ENCODE measurements at places on chromosomes 1 and 21.
A peak's percentile ranks its signal among the peaks of the same experiment; 100 is the strongest.

- no peak for DNase-seq
Measured at GRCh38 chr1:10283318-10283984, 73.1 kb downstream of the KIF1B start.

- DNase-seq: no peak
Measured at GRCh38 chr1:198939956-198940355, 301.1 kb downstream of the PTPRC start.

DNA sequence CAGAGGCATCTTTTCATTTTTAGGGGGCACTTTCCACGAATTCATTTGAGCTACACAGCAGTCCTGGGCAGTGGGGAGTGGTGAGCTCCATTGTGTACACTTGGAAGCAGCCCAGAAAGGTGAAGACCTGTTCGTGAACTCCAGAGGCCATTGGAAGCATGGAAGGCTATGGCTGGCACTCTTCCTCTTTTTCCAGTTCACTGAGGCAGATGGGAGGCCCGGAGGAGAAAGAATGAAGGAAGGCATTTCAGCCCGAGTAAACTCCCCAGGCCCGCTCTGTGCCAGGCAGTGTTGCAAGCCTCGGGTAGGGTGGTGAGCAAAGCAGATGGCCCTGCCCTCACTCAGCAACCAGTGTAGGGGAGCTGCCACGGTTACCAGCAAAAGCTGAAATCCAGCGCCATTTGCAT is 673 bp upstream of the DHCR24 start:
- DNase-seq: peak; percentile 26

DNA sequence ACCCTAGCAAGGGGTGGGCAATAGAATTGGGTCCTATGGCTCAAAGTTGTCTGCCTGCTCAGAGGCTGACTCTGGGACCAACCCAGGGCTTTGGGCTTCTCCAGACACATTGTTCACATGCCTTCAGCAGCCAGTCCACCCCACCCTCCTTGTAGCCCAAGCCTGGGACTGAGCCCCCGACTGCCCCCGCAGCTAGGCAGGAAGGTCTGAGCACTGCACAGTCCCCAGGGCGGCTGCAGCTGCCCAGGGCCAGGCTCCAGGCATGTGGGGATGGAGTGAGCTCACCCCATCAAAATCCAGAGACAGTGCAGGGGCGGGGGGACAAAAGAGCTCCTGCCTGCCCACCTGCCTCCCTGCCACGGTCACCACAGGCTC is 35.6 kb downstream of the HSPG2 start:
- peak; percentile 75 for DNase-seq

DNA sequence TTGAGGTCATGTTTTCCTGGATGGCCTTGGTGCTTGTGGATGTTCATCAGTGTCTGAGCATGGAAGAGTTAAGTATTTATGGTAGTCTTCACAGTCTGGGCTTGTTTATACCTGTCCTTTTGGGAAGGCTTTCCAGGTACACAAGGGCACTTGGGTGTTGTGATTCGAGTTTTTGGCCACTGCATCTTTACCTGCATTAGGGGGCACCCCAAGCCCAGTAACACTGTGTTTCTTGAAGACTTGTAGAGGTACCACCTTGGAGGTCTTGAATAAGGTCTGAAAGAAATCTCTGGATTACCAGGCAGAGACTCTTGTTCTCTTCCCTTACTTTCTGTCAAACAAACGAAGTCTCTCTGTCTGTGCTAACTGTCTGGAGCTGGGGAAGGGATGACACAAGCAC is 34.4 kb upstream of the ROR1 start:
- DNase-seq: no peak

DNA sequence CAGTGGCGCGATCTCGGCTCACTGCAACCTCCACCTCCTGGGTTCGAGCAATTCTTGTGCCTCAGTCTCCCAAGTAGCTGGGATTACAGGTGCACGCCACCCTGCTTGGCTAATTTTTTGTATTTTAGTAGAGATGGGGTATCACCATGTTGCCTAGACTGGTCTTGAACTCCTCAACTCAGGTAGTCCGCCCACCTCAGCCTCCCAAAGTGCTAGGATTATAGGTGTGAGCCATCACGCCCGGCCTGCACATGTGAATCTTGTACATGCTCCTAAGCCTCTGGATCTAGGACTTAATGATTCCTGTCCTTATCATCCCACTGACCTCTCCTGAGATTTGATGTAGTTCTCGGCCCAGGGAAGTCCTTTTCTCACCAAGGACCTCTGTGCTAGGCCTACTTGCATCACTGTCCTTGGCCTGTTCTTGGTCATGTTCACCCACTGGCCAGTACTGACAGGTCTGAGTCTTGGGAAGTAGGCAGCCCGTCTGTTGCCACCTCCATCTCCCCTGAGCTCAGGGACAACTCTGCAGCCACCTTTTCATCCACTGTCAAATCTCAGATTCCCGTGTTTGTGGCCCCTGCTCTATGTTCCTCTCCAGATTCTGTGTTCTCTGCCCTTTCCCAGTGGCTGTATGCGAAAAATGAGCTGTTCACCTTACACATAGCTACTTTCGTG is 9.4 kb downstream of the HYI start:
- no peak for DNase-seq

GRCh38 chr1:243266231-243266630 is 10.4 kb downstream of the SDCCAG8 start:
- DNase-seq: no peak

DNA sequence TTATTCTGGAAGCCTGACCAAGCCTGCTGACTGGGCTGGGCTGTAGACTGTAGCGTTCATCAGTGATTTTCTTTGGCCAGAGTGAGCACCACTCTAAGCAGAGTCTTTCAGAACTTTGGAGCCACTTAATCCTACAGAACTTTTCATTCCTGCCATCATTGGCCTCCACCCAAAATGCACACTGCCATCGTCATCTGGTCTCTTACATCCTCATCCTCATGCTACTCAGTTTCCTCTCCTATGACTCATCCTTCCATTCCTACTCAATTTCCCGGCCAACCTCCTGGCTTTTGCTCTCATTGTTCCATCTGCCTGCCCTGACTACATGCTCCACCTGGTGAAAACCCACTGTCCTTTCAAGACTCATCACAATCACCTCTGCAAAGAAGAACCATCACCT is 233.8 kb upstream of the USP25 start:
- DNase-seq: no peak

- DNase-seq: no peak
Measured at GRCh38 chr1:43518935-43519686, 11.6 kb upstream of the PTPRF start.

- peak; percentile 31 for DNase-seq
Measured at GRCh38 chr1:25711555-25712298, 88.3 kb upstream of the SELENON start.

- DNase-seq: no peak
Measured at GRCh38 chr21:37139902-37140301, 66.8 kb downstream of the TTC3 start.

DNA sequence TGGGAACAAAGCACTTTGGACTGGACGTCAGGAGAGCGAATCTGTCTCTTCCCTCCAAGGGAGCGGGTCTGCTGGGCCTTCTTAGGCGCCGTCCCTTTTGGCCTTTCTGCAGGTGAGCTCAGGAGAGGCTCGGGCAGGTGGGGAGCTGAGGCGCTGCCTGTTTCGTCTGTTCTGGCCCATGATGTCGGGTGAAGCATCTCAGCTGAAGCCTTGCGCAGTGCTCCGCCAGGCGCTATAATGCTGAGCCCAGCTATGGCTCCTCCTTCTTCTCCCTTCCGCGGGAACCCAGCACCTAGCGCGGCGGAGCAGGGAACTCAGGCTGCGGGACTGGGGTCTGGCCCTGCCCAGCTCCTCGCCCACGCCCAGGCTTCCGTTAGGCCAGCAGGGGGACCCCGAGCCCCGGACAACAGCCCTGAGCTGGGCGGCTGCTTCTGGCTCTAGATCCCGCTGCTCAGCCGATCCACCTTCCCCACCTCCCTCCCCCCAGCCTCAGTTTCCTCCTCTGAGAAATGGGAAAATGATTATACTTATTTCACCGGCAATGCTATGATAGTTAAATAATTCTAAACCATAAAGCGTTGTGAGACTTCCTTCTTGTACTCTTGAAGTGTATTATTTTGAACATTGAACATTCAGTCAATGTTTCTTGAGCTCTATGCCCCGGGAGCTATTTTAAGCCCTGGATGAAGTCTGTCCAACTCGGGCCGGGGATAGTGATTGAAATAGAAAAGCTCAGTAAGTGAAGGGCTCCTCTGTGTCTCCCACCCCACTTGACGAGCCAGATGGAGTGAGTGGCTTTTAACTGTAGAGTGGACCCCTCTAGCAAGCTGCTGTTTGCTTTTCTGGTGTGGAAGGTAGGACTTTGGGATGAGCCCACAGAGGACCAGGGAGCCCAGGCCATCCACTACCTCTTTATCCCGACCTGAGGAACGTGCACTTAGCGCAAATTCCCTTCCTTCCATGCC is 9.6 kb upstream of the ADORA1 start:
- DNase-seq: peak; percentile 77

DNA sequence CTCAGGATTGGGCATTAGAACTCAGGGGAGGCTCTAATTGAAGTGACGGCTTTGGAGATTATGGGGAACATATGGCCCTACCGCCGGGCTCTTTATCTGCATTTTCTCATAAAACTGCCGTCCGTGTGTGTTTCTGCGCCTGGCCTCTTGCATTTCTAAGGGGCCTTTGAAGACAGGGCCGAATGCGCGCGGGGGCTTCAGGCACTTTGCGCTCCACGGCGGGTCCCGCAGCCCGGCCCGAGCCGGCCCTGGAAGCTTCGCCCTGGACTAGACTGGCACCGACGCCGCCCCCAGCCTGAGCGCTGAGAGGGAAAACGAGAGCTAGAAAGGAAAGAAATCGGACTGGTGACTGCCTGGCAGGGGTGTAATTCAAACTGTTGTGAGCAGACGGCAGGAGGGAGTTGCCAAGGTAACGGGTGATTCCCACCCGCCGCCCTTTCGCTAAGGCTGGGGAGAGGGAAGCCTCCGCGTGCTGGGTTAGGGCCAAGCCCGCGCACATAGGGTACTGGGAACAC is 120.7 kb downstream of the LMX1A start:
- peak; percentile 22 for DNase-seq

DNA sequence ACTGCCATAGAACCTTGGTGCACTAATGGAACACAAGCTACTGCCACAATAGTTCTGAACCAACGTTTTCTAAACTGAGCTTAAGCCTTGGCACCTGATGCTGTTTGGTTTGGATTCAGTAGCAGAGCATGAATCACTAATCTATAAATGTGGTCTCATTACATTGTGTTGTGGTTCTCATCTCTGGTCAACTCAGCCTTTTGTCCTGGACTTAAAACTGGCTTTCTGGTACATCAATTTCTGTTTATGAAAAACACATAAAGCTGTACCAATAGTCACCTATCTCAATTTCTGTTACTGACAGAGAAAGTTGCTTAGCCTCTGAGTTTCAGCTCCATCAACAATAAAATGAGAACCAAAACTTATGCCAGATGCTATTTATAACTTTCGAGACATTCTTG is 197.5 kb upstream of the KIAA0040 start:
- DNase-seq: no peak

GRCh38 chr1:62724430-62724829 is 36.2 kb upstream of the DOCK7 start:
- DNase-seq: no peak

- peak; percentile 18 for DNase-seq
Measured at GRCh38 chr21:14901482-14901958, 163.3 kb downstream of the NRIP1 start.

- peak; percentile 40 for DNase-seq
Measured at GRCh38 chr1:173017792-173018191, 32.9 kb downstream of the TNFSF18 start.

- no peak for DNase-seq
Measured at GRCh38 chr1:43521756-43522155, 8.9 kb upstream of the PTPRF start.

DNA sequence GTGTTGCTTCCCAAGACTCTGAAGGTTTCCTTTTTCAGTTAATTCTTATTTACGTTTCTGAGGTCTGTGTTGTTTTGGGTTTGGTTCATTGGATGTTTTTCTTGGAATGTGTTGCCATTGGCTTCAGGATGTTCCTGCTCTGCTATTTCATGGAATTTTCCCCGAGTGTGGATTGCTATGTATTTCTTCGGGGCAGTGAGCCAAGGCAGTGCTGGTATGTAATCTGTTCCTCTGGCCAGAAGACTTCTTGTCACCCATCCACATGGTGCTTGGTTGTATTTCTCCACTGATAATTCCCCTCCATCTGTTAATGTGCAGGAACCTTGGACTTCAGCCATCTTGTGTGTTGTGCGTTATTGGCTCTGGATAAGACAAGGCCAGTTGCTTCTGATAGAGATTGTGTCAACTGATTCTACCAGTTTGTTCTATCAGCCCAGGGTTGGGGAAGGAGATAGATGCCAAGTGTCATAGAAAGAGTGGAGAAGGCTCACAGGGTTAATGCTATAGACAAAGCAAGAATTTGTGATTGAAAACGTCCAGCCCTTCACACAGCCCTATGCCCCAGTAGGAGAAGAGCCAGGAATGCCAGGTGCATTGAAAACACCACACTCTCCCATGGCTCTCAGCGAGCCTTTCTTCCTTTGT is 505.2 kb downstream of the PLPP3 start:
- peak; percentile 97 for DNase-seq

GRCh38 chr1:207962716-207963426 is 51.9 kb upstream of the CD34 start:
- DNase-seq: peak; percentile 82

DNA sequence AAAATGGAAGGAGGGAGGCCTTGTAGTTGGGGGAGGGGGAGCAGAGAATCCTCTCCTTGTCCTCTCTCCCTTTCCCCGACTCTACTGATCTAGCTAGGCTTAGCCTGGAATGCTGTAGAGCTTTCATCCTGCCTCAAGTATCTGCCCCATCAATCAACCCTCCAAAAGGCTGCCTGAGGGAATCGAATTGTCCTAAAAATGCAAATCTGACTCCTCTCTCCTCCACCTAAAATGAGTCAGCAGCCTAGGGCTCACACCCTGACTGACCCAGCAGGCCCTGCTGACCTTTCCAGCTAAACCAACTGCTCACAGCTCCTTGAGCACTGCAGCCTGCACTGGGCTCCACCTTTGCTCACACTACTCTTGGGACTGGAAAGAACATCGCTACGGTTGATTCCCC is 2.8 kb downstream of the HPDL start:
- no peak for DNase-seq

DNA sequence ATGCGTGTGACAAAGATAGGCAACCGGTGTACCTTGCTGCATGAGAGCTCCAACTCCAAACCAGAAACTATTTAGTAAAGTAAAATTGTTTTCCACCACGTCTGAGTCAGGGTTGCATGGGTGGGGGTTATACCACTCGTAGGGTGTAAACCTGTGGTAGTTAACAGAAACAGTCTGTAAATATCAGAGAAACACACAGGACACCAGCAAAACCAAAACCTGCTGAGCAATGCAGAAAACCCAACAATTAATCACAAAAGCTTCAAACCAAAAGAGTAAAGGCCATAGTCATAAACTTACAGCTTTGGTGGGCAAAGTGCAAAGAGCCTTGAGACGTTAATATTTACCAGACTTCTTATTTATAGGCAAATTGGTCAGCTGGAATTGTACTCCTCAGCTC is 282.7 kb downstream of the BACH1 start:
- DNase-seq: no peak

- no peak for DNase-seq
Measured at GRCh38 chr1:27006683-27007082, 6.0 kb downstream of the TENT5B start.
